ENCODE measurements at places on chromosomes 5 and 9.

GRCh38 chr9:19641046-19641445, 147.8 kb downstream of the SLC24A2 start:
- no peak for DNase-seq

GRCh38 chr9:17625644-17626388, 47.0 kb downstream of the SH3GL2 start:
- no peak for DNase-seq

GRCh38 chr5:157670662-157671591, at the start of gene C5orf52:
C5orf52 (plus strand) TSS chr5:157671533; CDS start chr5:157671615, 82 bp downstream.
- DNase-seq: peak; percentile 74

DNA sequence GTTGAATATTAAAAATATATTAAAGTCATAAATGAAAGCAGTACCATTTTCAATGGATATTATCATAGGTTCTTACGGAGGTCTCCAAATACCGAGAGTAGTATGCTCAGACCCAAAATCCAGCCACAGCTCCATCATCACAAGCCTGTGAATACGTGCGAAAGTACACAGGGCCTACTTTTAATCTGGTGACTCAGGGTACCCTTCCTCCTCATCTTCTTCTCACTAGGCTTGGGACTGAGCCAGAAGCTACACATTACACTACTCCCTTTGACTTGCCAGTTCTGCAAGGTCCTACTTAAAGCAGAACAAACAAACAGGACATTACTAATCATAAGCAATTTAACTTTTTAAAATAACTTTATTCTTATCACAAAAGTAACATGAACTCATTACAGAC, 7.6 kb upstream of the RIC1 start:
- no peak for DNase-seq

GRCh38 chr9:27329291-27329690, 32.3 kb upstream of the EQTN start:
- DNase-seq: no peak

DNA sequence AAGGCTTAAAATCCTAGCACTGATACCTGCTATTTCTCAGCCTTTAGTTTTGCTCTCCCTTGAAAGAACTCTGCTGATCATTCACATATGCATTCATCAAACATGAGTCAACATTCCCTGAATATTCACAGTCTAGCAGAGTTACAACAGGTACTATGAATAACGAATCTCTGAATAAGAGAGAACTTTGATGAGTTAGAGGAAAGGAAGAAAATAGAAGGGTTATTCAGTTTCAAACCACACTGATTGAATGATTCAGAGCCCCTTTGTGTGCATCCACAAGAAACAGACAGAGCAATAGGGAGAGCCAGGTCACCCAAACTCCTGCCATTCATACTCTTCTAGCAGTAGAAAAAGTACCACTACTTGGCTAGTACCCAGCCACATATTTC, 36.0 kb downstream of the FOXD1 start:
- DNase-seq: no peak

DNA sequence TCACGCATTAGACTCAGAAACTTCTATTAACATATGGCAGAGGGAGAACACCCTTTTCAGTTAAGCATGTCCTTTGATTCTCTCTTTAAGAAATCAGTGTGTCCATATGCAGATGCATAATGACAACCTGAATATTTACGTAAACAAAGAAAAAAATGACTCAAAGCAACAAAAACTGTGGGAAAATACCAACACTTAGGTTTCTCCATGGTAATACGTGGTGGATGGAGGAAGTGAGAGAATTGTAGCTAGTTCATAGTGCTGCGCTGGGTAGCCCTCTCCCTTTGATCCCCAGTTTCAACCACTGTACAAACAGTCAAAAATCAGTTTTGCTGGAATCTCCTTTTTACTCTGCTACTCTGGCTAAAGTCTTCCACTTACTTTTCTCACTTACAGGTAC, 2.0 kb upstream of the MAP3K1 start:
- DNase-seq: no peak

GRCh38 chr5:41686767-41687166, 176.4 kb upstream of the PLCXD3 start:
- DNase-seq: no peak

- no peak for DNase-seq
These were observed 140.6 kb downstream of the SEMA5A start for GRCh38 chr5:9405196-9405754.

DNA sequence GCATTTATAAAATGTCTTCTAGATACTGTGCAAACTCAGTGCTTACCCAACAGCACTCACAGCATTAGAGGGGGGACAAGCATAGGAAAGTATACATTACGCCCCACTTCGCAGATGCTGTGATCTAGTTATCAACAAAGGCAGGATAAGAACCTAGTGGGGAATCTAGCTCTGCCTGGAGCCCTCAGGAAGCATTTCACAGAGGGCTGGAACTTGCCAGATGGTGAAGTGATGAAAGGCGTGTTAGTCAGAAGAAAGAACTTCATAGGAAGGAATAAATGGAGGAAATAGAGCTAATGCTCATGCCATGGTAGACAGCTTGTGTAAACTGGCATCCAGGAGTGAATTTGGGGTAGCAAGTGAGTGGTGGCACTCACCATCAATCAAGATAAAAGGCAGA, 25.8 kb downstream of the DIRAS2 start:
- DNase-seq: no peak

DNA sequence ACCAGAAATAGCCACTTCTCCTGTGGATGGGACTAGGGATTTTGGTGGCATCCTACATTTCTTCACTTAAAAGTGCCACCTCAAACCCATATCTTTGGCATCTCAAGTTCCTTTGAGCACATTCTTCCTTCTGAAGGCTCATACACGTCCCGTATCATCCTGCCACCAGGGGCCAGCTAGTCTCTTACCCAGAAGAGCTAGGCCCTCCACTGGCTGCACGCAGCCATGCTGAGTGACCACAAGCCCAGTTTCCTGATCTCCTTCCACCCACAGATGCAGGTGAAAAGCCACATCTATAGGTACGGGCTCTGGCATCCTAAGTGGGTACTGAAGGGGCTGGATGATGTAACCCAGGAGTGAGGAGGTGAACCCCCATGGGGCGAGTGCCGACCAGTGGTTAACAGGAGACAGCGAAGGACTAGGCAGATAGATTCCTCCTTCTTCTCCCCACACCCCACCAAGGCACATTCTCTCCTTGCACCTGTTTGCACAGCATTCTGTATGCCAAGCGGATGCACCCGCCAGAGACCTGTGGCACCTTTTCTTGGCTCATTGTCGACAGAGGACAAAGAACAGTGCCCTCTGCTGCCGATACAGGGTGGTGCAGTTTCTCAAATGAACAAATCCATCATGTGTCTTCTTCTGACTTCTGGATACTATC, 14.4 kb upstream of the SCGB3A1 start:
- DNase-seq: peak; percentile 64

DNA sequence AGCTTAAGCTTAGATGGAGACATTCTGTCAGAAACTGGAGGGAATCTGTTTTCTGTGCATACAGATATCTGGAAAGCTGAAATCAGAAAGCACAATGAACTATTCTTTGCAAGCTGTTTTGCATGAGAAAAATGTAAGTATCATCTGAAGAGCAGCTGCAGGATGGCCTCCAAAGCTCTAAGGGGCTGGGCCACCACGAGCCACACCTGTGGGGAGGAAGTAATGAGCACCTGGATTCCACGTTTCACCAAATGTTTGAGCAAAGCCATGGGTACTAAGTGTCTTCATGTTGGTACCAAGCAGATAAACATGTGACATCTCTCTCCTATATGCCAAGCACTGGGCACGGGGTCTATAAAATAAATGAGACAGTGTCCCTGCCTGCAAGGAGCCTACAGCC, 199.3 kb downstream of the TTLL11 start:
- no peak for DNase-seq

DNA sequence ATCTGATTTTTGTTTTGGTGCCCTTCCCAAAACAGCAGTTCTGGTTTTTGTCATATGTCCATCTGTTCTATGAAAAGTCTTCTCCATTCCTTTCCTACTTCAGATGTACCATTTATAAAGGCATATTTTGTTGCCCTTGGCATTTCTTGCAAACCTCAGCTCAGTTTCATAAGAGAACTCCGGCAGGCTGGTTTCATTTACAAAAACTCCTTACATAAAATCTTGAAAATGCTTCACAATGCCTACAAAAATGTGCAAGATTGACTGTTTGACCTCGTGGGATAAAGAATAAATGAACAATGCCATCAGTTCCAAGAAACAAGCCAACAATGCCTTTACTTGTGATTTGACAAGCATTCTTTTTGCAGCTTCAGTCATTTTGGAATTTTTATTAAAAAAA, 39.1 kb upstream of the CTNNAL1 start:
- DNase-seq: no peak

GRCh38 chr9:89464300-89464901, 33.5 kb downstream of the SEMA4D start:
- no peak for DNase-seq

- DNase-seq: no peak
These were observed 37.8 kb downstream of the UHRF2 start for GRCh38 chr9:6450641-6451375.

GRCh38 chr5:177409043-177409801, at the start of gene F12:
F12 (minus strand) TSS chr5:177409564; CDS start chr5:177409527, 37 bp downstream.
- no peak for DNase-seq

- peak; percentile 42 for DNase-seq
These were observed 91.9 kb downstream of the FEM1C start for GRCh38 chr5:115452536-115453235.

DNA sequence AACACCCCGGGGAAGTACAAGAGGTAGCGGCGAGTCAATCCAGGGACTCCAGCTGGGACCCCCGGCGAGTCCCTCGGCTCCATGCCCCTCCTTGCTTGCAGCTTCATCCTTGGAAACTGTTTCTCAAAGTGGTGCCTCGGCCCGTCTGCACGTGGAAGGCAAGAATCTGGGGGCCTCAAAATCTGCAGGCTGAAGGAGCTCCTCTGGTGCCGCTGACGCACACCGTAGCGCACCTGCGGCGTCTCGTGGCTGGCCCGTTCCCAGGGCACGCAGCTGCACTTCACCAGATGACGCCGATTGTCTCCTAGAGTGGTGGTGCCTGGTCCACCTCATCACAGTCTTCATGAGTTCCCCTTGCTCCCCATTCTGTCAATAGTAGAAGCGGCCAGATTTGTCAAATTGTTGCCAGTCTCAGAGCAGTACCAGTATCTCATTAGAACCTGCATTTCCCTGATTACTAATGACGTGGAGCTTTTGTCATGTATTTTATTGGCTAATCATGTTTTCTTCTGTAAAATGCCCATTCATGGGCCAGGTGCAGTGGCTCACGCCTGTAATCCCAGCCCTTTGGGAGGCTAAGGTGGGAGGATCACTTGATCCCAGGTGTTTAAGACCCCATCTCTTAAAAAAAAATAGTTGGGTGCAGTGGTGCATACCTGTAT, 38.6 kb downstream of the GTF3C4 start:
- no peak for DNase-seq

DNA sequence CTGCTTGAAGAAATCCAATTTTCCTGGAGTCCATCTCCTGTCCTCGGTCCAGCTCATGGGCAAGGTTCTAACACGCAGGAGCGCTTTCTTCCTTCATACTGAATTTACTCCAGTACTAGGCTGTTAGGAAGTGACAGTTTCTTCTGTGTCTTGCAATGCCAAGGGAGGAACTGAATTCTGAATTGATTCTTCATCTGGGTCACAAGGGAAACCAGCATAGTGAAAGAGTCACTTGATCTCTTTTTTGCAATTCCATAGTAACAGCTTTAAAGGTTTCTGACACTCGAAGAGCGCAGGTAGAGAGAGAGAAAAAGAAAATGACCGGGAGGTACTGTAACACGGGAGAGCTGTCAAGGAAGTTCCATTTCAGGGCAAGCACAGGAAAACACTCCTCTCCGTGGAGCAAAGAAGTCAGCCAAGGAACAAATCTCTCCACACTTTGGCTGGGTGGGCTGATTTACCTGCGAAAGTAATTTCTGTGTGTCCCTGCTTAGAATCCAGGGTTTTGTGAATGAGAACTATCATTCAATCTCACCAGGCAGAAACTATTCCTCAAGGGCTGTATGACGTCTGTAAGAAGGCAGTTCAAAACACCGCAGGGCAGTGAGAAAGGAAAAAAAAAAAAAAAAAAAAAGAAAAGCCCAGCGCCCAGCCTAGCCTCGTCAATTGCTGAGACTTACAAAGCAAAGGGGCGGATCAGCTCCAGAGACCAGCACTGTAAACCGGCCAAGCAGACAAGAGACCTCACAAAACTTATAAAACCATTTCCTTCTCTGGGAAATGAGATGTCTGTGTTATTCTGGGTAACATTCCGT, 617.8 kb downstream of the PDE4D start:
- peak; percentile 55 for DNase-seq

- DNase-seq: peak; percentile 86
These were observed 37.7 kb upstream of the STXBP1 start for GRCh38 chr9:127574072-127574993.

- DNase-seq: no peak
These were observed 1021.9 kb downstream of the CDH12 start for GRCh38 chr5:21831145-21831787.
